ENCODE measurements at places on chromosomes 11 and 22. TPM values are rescaled to one million over a fixed set of nuclear protein-coding genes. Genes with fewer than 3 reads are reported as not detected.

The ARHGAP42 gene
- 51.6 TPM for total RNA-seq

The OR5A1 gene
- total RNA-seq = not detected

The DAGLA gene
- total RNA-seq = 1.8 TPM

The MMP1 gene
- total RNA-seq = 0.53 TPM

The TSGA10IP gene
- total RNA-seq = not detected

The MYBPC3 gene
- total RNA-seq = not detected

The GLYATL1 gene
- 0.79 TPM for total RNA-seq

The HORMAD2 gene
- total RNA-seq = not detected

The C11orf87 gene
- 0.69 TPM for total RNA-seq

The OR52E1 gene
- not detected for total RNA-seq

The OR52I2 gene
- not detected for total RNA-seq
